Activated B cell treated with CpG ODN at 0.5 μM for 24 hours (primary cell): ENCODE measurements at places on chromosomes 5 and 9.

GRCh38 chr5:147578228-147579024, 68.6 kb upstream of the DPYSL3 start:
- DNase-seq, result no peak

- DNase-seq, result no peak
These were observed 1336.1 kb upstream of the CDH9 start for GRCh38 chr5:28374492-28374967.

- no peak for DNase-seq
These were observed 361.8 kb downstream of the CAAP1 start for GRCh38 chr9:26530841-26531240.

DNA sequence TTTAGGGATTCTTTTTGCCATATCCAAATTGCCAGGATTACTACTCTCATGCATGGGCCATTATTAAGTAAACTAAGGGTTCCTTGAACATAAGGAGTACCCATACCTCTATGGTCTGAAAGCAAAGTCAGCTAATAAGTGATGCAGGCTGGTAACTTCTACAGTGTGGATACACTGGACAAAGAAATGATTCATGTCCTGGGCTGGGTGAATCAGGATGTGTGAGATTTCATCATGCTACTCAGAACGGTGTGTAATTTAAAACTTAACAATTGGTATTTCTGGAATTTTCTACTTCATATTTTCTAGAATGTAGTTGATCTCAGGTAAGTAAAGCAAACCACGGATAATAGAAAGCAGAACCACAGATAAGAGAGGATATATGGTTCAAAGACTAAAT, 428.8 kb downstream of the CHSY3 start:
- DNase-seq, result no peak

GRCh38 chr5:117568622-117569021, 994.0 kb upstream of the SEMA6A start:
- DNase-seq, result no peak

DNA sequence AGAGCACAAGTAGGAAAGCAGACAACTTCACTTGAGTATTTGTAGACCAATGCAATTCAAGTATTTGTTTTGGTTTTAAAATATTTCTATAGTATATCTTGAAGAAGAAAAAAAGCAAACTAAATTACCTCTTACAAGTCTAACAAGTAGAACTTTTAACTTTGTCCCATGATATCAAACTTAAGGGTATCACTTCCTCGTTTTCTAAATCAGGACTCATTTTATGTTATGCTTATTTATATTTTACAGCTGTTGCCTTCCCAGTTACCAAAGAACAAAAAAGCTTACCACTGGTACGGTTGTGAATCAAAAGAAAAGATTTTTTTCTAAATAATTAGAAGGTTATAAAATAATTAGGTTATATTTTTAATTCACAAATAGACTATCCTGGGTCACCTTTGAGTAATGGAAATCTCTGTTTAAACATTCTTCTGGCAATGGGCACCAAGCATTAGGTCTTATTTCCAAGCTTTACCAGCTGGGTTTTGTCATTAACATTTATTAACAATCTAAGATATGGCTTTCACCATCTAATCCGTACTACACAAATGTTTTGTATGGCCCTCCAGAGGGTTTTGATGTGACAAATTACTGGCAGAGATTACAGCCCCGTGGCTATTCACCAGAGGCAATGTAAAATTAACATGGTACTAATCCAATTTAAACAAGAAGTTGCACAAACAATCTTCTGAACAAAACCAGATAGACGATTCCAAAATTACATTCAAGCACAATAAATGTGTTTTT, 63.6 kb downstream of the CEP120 start:
- DNase-seq, result no peak

DNA sequence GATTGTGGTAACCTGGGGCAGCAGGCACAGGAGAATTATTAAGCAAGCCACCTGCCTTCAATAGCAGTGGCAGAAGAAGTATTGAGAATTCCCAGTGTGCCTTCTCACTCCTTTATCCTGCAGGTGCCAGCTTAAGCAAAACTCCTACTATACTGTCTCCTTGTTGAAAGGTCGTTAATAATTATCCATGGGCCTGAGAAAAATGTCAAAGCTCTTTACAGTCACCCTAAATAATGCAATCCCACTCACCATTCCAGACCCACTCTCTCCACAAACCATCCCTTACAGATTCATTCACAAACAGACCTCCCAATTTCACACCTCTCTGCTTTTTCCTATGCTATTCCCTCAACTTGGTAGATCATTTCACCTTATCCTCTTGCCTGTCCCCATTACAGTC, 161.5 kb upstream of the TRIM32 start:
- no peak for DNase-seq

- no peak for DNase-seq
These were observed 27.7 kb downstream of the MLLT3 start for GRCh38 chr9:20594608-20595007.

DNA sequence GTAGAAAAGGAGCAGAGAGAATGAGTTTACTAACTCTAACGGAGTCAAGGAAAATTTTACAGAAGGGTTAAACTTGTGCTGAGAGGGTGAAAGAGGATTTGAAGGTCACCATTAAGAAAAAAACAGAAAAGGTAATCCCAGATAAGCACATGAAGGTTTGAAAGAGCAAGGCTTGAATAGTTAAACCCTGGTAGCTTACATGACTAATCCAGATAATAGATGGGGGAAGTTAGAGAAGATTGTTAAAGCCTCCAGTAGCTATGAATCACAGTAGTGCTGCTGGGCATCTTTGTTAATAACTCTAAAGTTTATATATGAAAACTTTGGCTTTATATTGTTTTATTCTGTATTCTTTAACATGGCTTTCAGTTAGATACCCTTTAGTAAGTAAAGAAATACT, 354.5 kb upstream of the FTMT start:
- DNase-seq, result no peak

DNA sequence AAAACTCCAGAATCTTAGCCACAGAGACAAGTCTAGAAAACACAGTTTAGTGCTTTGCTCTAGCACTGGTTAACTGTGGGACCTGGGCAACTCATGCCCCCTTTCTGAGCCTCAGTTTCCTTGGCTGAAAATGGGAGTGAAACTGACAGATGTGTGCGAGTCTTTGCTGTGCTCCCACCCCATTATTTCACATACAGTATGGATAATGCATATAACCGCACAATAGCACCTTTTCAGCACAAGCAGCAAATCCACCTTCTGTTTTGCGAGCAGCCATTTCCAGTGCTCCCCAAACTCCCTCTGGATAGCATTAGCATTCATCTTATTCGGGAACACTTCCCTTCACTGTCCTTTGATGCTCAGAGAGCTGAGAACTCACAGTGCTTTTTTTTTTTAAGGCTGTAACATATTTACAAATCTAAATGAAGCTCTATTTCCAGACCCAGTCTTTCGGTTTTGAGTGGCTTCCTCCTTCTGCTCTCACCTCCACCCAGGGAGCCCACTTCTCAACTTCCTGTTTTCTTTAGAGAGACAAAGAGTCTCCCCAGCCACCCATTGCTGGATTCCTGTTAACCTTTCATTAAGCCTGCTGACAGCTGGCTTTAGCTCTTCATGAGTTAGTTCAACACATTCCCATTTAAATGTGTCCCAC, 49.2 kb downstream of the TIMD4 start:
- no peak for DNase-seq

DNA sequence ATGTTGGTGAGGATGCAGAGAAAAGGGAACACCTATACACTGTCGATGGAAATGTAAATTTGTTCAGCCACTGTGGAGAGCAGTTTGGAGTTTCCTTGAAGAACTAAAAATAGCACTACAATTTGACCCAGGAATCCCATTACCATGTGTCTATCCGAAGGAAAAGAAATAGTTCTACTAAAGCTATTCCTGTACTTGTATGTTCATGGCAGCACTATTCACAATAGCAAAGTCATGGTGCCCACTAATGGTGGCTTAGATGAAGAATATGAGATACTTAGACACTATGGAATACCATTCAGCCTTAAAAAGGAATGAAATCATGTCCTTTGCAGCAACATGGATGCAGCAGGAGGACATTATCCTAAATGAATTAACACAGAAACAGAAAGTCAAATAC, 50.2 kb upstream of the CAST start:
- no peak for DNase-seq

DNA sequence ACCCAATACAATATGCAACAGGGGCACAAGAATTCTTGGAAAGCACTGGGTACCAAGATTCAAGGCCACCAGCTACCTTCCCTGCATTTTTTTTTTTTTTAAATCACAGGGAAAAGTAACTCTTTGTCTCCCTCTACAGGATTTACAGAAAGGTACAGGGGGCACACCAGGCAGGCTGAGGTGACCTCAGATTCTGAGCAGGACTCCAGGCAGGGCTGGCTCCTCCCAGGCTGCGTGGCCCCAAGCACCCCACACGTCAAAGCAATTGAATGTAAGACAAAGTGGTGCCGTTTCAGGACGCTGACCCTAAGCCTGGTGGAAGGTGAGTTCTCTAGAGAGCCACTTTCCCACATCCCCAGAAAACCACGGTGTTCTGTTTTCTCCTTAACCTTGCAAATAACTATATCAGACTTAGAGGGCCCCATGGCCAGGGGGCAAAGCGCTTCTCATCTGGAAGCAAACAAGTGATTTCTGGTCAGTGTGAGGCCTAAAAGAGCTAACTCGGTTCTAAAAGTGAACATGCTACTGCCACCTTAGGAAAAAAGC, 222.6 kb downstream of the ROR2 start:
- no peak for DNase-seq

- no peak for DNase-seq
These were observed 8.8 kb upstream of the DBH start for GRCh38 chr9:133627341-133627740.

GRCh38 chr5:66438087-66438486, 158.1 kb upstream of the MAST4 start:
- no peak for DNase-seq

DNA sequence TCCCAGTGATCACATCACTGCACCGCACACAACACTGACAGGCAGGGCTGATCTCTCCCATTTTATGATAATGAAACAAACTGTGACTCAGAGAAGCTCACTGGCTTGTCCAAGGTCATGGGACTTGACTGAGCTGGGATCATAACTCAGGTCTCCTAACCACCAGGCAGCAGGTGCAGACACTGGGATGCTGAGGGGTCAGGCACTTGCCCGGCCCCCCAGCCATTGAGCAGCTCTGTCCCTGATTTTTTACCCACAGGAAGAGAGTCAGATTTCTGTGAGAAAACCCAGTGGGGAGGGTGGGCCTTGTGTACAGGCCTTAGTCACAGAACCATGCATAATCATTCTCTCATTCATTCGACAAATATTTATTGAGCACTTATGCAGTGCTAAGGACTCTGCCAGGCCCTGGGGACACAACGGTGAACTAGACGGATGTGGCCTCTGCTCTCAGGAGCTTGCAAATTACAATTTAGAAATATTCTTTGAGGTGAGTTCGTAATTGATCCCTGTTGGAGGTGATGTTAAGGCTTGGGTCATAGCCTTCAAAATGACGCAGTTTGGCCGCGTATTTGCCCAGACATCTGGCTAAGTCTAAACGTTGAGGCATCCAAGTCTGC, 54.5 kb upstream of the TGFBR1 start:
- no peak for DNase-seq

DNA sequence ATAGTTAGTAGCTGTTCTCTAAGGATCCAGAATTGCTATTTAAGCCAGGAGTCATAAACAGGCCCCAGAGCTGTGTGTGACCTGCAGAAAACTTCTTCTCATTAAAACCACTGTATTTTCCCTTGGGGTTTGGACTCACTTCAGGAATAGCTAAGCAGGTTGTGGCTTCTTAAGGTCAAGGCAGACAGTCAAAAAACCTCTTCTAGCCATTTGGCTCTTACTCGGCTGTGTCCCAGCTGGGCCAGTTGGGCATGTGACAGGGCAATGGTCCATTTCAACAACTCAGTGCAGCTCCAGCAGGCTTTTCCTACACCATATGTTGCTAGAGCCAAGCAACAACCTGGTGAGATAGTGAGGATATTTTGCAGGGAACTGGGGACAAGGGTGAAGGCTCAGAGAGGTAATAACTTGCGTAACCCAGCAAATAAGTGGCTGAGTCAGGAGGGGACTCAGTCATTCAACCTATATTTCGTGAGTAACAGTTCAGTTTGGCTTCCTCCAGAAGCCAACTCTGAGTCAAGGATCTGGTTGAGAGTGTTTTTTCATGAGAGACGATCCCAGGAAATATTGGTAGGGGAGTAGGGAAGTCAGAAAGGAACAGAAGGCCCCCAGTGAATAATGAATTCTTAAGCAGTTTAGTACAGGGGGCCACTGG, 115.4 kb upstream of the PPP2R2B start:
- no peak for DNase-seq

GRCh38 chr5:26003966-26004365, 1034.4 kb downstream of the CDH9 start:
- DNase-seq, result no peak

- peak; percentile 7 for DNase-seq
These were observed 56.4 kb upstream of the UBAC1 start for GRCh38 chr9:136017289-136018190.

- no peak for DNase-seq
These were observed 16.2 kb downstream of the ARL15 start for GRCh38 chr5:54294097-54294667.

DNA sequence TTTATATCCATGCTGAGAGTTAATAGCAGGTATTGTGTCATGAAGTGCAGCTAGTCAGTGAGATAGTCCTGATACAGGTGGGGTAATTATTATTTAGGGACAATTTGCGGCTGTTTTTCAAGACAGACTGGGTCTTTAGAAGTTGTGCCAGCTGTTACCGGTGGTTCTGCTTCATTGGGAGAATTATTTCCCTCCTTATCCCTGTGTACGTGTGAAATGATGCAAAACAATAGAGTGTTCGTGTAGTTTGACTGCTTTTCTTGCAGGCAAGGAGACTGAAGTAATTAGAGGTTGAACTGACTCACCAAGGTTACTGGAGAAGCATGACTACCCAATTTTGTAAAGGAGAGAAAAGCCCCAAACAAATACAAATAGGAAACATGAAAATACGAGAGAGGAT, 101.7 kb downstream of the ARRDC3 start:
- DNase-seq, result no peak

GRCh38 chr9:137396227-137396626, 26.7 kb downstream of the EXD3 start:
- no peak for DNase-seq

- no peak for DNase-seq
These were observed 1146.9 kb downstream of the EFNA5 start for GRCh38 chr5:106523852-106524251.

DNA sequence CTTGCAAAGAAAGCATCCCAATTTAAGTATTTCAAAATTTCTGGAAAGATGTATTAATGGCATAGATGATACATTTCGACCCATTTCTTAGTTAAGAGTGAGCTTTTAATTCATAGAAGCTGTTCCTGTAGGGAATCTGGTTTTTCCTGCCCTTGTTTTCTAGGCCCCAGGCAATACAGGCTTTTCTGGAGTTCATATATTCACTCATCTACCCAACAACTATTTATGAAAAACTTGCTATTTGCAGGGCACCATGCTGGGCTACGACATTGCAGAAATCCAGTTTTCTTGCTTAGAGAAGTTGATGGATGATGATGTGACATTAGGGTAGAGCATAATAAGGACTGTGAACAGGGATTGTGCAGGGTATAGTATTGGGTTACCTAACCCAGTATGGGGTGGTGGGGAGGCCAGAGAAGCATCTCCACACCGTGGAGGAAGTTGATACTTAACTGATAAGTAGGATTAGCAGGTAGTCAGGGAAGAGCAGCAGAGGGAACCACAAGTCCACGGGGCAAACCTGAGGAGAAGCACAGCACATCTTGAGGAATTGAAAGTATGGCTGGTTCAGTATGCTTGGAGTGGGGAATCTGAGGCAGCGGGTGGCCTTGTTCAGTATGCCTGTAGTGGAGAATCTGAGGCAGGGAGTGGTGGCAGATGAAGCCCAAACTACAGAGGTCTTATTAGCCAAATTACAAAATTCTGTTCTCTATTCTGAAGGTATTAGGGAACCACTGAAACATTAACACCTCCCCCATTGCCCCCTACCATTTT, 247.5 kb downstream of the ARRDC3 start:
- DNase-seq, result no peak
